ENCODE measurements at places on chromosomes 4 and X.

GRCh38 chrX:117808426-117808825 lies 308.2 kb downstream of the KLHL13 start:
- no peak for DNase-seq

DNA sequence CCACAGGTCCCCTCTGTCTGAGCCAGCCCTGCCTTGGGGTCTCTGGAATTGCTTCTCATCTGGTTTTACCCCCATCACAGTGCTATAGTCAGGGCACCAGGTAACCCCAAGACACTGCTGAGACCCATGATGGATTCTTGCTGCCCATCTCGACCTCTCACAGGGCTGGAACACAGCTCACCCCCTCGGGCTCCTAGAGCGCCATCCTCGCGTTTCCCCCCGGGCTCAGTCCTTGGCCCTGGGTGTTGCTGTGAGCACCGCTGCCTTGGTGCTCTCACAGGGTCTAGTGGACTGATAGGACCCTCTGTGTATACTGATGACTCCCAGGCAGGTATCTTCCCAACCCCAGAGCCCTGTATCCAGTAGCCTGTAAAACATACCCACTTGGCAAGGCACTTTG lies 8.8 kb downstream of the MAEA start:
- DNase-seq: no peak

GRCh38 chrX:130028196-130028595 lies 45.8 kb downstream of the BCORL1 start:
- peak; percentile 21 for DNase-seq

- no peak for DNase-seq
Observed at GRCh38 chr4:7238300-7238960, 46.1 kb downstream of the SORCS2 start.

DNA sequence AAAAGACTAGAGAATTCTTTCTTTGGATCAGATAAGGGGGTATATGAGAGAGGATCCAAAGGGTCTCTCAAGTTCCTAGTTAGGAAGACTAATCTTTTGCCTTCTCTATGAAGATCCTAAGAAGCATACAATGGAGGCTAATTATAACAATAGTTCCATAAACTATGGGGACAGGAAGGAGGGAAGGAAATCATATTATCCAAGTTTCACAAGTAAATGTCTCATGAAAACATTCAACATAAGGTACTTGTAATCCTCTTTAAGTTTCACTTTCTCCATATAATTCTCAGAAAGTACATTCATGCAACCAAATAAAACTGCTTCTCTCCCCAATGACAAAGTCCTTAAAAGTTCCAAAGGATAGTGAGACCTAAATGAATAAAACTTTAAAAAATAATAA lies 27.1 kb downstream of the STX18 start:
- no peak for DNase-seq

- no peak for DNase-seq
Observed at GRCh38 chr4:136864604-136865185, 667.6 kb downstream of the PCDH18 start.

DNA sequence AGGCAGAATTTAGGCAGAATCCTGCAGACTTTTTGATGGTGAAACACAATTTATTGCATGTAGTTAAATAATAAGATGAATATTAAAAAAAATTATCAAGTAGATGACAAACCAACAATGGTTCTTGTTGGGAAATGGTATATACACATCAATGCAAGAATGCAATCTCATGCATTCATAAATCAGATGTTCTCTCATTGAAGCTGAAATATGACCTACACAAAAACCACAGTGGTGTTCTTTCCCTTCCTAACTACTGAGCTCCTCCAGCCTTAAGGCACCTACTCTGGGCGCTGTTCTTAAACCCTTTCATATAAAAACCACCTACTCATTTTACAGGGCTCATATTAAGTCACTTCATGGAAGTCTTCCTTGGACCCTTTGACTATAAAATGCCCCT lies 64.1 kb downstream of the ANTXR2 start:
- no peak for DNase-seq

- DNase-seq: no peak
Observed at GRCh38 chr4:8316251-8316771, 46.8 kb downstream of the HTRA3 start.

DNA sequence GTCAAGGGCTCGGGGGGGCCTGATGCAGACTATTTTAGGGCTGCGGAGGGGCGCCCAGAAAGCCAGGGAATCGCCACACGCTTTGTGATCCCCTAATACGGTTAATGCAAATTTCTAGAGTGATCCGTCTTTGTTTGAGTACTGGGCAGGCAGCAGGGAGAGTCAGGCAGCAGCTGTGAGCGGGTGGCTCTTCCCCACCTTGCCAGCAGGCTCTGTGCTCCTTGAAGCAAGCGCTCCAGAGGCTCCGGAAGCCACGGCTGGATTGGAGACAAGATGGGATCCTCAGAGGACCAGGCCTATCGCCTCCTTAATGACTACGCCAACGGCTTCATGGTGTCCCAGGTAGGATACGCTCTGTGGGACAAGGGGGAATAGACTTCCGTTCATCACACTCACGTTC lies at the start of gene ASMT:
Gene ASMT (plus strand): TSS at position 133 of the 400 bp plus-strand sequence. CDS start 141 bp downstream, at position 274.
- no peak for DNase-seq

- no peak for DNase-seq
Observed at GRCh38 chr4:83231620-83232076, 53.0 kb downstream of the COQ2 start.

- DNase-seq: no peak
Observed at GRCh38 chr4:118729287-118730286, 44.4 kb downstream of the METTL14 start.

- DNase-seq: no peak
Observed at GRCh38 chr4:81062001-81062400, 31.5 kb downstream of the BMP3 start.

DNA sequence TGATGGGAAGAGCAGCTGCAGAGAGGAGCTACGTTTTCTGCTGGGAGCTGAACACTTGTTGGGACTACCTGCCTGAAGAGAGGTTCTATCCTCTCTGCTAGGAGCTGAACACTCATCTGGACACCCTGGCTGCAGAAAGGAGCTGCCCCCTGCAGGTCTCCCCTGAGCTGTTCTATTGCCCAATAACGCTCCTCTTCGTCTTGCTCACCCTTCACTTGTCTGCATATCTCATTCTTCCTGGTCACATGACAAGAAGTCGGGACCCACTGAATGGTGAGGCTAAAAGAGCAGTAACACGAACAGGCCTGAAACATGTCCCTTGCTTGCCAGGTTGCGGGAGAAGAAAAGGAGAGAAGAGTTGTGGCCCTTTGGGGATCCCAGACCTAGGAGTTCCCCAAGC lies 27.8 kb downstream of the NAA11 start:
- no peak for DNase-seq

- DNase-seq: no peak
Observed at GRCh38 chr4:28600958-28601357, 1740.3 kb downstream of the STIM2 start.

DNA sequence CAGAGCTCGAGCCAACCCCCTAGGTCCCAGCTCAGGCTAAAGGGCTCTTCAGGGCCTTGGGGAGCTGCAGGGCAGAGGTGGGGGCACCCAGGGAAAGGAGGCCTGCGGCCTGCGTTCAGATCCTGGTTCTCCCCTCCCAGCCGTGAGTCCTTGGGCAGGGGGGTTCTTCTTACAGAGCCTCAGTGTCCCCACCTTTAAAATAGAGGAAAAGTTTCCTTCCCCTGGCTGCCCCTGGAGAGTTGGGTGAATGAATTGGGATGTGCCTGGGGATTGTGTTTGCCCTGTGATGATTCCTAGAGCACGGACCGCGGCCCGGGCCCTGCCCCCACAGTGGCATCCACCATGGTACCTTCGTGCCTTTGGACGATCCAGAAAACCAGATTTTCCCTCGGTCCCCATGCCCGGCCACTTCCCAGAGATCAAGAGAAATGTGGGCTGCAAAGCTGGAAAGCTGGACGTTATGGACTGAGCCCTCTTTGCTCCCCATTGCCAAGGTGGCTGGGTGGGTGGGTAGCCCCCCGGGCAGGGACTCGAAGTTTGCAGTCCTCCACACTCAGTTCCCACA lies 11.4 kb downstream of the HTRA3 start:
- DNase-seq: no peak

DNA sequence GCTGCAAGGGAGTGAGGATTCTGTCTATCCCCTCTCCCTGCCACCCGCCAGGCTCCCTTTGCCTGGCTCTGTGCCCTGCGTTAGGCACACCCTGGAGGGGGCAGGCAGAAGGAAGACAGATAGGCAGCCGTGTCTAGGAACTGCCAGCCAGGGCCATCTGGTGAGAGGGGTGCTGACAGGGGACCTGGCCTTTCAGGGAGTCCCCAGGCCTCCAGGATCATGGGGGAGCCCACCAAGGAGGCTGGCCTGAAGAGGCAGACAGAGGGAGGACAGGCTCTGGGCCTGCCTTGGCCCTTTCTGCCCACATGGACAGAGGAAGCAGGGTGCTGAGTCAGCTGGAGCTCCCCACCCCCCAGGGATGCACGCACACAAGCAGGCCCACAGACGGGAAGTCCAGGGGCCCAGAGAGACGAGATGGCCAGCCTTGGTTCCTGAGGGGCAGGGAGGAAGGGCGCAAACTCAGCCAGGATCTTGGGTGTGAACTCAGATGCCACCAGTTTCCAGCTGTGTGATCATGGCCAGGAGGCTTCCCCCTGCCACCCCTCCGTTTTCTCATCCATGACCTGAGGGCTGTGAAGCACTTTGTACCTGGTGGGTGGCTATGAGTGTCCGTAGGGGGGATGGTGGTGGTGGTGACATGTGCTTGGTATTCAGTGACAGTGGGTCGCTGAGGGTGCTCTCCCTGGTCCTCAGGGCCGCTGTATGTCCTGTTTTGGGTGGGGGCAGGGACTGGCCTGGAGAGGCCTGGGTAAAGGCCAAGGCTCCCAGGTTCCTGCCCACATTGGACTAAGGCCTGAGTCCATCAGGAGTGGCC lies 1.8 kb downstream of the SH3BP2 start:
- DNase-seq: no peak

- DNase-seq: no peak
Observed at GRCh38 chrX:70398899-70399298, 24.2 kb upstream of the GDPD2 start.

- no peak for DNase-seq
Observed at GRCh38 chr4:45409536-45409935, 683.2 kb upstream of the GNPDA2 start.

DNA sequence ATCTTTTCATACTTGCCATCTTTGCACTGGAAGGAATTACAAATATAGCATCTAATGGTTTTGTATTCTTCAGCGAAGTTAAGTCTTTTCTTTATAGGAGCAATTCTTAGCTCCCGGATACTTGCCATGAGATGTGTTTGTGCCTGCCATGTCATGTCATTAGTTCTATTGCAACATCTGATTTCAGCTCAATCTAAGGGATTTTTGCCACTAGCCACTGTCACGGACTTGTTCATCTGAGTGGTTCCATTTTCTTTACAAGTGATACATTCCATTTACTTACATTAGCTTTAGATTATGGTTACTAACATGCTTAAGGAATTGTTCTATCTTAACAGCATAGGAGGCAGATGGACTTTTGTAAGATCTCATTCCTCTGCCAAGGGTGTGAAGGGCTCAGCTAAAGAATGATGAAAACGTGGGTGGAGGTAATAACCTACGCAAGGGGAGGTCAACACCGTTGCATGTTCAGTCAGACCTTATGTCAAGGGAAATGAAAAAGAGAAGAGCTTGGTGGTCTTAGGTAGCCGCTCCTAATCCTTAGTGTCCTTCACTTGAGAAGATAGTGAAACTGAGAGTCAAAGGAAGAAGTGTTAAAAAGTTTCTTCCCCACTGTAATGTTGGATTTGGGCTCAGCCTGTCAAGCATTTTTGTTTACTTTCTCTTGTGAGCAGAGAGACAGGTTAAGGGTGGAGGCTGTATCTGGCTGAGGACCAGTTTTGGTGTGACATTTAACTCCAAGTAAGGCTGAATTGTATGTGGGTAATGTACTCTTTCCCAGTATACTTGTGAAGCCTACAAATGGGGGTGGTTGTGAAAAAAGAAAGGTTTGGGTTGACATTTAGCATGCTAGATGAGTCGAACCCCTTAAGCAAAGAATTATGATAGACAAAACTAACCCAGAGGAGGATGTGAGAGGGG lies 3.6 kb upstream of the KLHL2 start:
- DNase-seq: no peak

DNA sequence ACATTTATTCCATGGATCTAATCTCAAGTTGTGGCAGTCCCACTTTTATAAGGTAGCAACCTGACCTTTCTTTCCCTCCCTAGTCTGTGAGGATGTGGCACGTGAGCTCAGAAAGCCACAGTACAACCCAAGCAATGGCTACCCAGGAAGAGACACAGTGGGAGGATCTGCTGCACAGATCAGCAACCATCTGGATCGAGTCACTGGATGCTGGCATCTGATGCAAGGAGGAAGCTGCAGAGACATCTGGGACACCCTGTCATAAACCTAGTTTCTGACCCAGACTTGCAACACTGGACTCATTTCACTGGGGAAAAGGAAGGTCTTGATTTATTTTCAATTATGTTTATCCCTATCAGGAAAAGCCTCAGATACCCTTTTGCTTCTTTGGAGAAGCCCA lies 327.1 kb downstream of the PAPSS1 start:
- no peak for DNase-seq

DNA sequence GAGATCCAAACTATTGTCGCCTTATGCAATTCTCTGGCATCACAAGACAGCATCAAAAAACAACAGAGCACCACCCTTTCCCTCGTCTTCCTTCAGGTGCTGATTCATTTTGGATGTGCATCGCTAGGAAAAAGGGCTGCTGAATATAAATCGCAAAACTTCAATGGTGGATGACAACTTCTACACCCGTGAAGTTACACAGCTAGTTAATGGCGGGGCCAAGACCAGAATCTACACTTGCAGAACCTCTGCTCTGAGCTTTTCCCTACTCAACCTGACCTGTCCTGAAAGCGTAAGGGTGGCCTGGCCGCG lies 674 bp downstream of the GNPDA2 start:
- no peak for DNase-seq

- DNase-seq: no peak
Observed at GRCh38 chrX:15293451-15293850, 22.0 kb downstream of the ASB11 start.

DNA sequence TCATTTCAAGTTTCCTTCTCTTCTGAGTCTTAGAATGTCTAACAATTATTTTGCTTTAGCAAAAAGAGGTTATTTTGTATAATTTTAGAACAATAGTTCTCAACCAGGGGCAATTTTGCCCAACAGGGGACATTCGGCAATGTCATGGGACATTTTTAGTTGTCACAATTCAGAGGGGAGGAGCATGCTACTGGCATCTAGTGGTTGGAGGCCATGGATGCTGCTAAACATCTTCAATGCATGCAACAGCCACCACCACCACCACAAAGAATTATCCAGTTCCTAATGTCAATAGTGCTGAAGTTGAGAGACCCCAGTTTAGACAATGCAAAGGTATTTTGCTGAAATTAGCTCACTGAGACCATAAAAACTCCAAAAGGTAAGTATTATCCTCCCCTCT lies 122.5 kb downstream of the ARHGAP6 start:
- no peak for DNase-seq

- DNase-seq: no peak
Observed at GRCh38 chr4:44145868-44146267, 302.7 kb downstream of the KCTD8 start.

- DNase-seq: no peak
Observed at GRCh38 chrX:107669261-107669660, 41.0 kb downstream of the PRPS1 start.

DNA sequence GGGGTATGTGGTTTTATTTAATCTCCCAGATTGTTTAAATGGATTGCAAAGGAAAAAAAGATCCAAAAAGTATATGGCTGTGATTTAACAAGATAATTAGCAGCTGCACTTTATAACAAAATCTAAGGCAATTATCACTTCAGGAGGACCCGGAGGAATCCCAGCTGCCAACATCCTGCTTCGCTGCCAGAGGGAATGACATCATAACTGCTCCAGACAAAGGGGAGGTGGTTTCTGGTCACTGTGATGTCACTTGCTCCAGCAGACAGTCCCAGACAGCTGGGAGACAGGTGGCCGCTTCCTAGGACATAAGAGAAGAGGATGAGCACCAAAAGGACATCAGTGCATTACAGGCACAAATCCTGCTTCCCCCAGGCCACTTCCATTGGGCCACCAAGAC lies 371.0 kb downstream of the BCOR start:
- no peak for DNase-seq
